DMS79 treated with DMSO at 0.1 percent for 48 hours (cell line): ENCODE measurements at places on chromosomes 2 and 18.

GRCh38 chr18:36700955-36701354 is 127.8 kb downstream of the TPGS2 start:
- DNase-seq, result no peak

- DNase-seq, result no peak
These were observed 26.1 kb upstream of the MAL start for GRCh38 chr2:94999431-94999883.

DNA sequence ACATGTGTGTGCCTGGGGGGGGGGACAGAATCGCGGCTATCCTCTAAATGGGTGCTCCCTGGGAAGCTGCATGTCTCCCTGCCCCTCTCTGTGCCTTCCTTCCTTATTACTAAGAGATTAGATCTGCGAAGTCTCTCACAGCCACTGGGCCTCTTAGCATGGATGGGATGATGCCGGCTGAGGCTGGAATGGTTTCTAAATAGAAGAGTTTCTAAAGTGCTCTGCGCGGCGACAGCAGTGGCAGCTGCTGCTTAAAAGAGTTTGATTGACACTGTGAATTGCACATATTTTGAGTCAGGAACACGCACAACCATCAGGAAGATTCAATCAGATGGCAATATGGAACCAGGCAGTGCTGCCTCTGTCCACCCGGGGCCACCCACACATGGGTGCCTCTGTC is 163.8 kb downstream of the CLIP4 start:
- DNase-seq, result no peak

- DNase-seq, result no peak
These were observed 2.0 kb upstream of the HK2 start for GRCh38 chr2:74831693-74832530.

DNA sequence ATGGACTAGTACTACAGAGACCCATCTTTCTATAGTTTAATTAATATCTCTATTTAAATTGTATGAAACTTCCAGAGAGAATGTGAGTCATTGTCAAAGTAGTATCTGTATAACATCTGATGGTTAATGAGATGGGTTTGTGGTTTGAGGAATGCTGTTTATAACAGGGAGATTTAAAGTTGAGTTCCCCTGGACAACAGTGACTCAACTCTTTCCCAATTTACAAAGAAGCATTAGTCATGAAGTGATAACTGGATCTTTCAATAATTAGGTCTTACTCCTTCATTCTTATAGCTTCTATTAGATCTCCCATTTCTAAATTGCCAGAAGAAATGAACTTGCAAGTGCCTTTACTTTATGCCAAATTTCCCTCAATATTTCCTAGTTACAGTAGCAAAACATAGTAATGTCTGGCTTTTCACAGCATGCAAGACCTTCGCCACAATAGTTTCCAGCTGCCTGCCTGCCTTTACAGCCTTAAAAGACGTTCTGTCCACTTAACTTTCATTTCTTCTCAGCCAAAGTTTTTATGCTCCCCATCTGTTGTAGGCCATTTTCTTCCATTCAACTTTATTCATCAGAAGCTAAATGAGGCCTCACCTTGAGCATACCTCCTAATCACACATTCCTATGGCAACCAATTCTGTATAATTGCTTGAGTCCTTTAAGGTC is 47.7 kb upstream of the WDR75 start:
- no peak for DNase-seq

DNA sequence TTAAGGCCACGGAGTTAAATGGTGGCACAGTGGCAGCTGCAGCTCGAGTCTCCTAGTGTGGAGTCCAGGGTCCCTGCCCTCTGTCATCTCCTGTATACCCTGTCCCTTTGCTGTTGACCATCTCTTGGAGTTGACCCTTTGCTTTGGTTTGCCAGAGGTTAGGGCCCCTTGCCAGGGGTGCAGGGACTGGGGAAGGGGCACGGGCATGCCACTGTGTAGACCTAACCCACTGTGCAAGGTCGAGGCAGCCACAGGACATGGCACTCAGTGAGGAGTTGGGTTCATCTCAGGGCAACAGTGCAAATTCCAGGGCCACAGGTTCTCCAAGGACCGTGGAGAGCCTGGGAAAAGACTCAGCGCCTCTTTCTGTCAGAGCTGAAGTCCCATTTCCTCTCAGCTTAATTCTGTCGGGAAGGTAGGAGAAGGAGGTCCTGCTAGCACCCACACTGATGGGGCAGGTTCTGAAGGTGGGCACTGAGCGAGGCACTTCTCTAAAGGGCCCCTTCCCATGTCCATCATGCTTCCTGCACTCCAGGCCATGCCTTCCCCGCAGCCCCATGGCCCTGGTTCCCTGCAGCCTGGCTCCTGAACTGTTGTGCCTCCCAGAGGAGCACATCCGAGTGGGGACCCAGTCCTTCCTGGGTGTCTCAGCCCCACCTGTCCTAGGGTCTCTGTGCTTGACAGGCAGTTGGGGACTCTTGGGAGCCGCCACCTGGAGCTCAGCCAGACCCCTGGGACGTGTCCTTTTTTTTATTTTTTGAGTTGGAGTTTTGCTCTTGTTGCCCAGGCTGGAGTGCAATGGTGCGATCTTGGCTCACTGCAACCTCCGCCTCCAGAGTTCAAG is 2.8 kb downstream of the KHK start:
- DNase-seq, result no peak

GRCh38 chr2:126220331-126220730 is 435.6 kb upstream of the GYPC start:
- no peak for DNase-seq

GRCh38 chr18:79400091-79400590 is 4.4 kb downstream of the NFATC1 start:
- DNase-seq, result no peak

GRCh38 chr18:49362431-49362830 is 98.0 kb downstream of the DYM start:
- DNase-seq, result no peak

DNA sequence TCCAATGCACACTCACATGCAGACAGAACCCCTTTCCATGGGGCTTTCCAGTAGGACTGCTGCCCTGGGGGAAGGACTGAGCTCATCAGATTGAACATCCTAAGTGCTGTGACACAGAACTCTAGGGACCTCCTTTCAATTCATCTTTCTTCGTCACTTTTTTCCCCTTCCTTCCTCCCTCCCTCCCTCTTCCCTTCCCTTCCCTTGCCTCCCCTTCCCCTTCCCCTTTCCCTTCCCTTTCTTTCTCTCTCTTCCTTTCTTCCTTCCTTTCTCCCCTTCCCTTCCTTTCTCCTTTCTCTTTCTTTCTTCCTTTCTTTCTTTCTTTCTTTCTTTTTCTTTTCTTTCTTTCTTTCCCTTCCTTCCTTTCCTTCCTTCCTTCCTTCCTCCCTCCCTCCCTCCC is 39.6 kb upstream of the GATA6 start:
- no peak for DNase-seq

GRCh38 chr2:133171393-133172004 is 396.8 kb downstream of the NCKAP5 start:
- peak; percentile 80 for DNase-seq

GRCh38 chr2:5537180-5537688 is 154.9 kb upstream of the SOX11 start:
- no peak for DNase-seq

- DNase-seq, result peak; percentile 66
These were observed 679 bp downstream of the PMAIP1 start for GRCh38 chr18:59900222-59901128.

- DNase-seq, result no peak
These were observed 304.8 kb upstream of the FSIP2 start for GRCh38 chr2:185433824-185434223.

GRCh38 chr2:111157798-111158197 is 37.1 kb downstream of the BCL2L11 start:
- no peak for DNase-seq

DNA sequence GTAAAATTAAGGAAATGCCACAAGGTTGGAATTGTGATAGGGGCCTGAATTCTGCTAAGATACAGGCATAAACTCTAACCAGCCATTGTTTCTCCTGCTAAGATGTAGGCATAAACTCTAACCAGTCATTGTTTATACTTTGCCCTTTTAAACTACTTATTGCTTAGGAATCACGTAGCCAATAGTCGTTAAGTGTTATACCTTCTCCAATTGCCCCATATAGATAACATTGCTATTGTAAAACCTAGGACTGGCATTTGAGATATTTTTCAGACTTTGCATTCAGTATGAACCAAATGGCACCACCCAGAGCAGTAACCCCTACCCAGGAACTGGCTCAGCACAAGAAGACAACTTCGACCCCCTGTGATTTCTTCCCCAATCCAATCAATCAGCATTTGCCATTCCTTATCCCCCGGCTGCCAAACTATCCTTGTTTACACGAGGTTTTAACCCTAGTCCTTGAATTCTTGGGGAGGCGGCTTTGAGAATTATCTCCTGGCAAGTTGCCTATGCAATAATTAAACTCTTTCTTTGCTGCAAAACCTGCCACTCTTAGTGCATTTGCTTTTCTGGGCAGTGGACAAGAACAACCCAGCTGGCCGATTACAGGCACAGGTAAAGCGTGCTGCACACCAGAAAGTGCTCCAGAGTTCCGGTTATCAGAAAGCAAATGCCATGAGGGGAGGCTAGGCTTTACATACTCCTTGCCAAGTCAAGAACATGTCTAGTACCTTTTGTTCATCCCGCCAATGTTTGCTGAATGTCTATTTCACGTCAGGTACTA is 167.6 kb downstream of the LAMA1 start:
- no peak for DNase-seq

GRCh38 chr18:9850309-9850708 is 35.5 kb upstream of the TXNDC2 start:
- DNase-seq, result no peak

DNA sequence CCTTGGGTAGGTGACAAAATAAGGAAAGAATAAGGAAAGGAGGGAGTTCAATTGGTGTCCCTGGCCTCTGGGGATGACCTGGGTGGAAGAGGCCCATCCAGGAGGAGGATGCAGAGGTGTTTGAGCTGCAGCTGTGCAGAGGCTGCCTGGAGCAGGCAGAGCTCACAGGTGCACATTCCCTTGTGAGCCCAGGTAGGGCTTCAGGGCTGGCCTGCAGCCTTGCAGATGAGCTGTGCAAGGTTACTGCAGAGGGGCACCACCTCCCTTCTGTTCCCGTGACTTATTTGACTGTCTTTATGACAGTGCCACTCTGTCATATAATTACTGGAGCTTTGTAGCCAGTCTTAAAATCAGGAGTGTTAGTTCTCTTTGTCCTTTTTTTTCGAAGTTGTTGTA is 263.2 kb upstream of the HS6ST1 start:
- no peak for DNase-seq

- DNase-seq, result no peak
These were observed 2.0 kb upstream of the C2orf68 start for GRCh38 chr2:85613717-85614515.

- no peak for DNase-seq
These were observed 77.0 kb upstream of the PID1 start for GRCh38 chr2:229348128-229348527.

GRCh38 chr2:236217926-236218325 is 46.3 kb downstream of the ASB18 start:
- DNase-seq, result no peak

DNA sequence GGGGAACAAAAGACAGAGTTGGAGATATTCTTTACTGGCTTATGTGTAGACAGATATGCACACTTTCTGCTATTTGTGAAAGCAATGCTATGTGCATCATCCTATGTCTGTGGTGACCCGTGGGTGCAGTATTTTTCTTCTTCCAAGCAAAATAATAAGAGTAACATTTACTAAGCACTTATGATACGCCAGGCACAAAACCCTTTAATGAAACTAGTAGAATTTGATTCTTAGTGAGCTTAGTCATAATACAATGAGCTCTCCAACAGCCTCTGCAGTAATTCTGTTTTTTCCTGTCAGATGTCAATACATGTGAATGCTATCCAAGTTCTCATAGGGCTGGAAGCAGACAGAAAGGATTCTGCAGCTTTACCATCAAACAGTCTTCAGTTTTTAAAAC is 130.6 kb downstream of the RAD51AP2 start:
- DNase-seq, result no peak

- no peak for DNase-seq
These were observed 21.7 kb upstream of the CXCR4 start for GRCh38 chr2:136139631-136140030.

- no peak for DNase-seq
These were observed 1103.0 kb downstream of the CBLN2 start for GRCh38 chr18:71441156-71441555.

DNA sequence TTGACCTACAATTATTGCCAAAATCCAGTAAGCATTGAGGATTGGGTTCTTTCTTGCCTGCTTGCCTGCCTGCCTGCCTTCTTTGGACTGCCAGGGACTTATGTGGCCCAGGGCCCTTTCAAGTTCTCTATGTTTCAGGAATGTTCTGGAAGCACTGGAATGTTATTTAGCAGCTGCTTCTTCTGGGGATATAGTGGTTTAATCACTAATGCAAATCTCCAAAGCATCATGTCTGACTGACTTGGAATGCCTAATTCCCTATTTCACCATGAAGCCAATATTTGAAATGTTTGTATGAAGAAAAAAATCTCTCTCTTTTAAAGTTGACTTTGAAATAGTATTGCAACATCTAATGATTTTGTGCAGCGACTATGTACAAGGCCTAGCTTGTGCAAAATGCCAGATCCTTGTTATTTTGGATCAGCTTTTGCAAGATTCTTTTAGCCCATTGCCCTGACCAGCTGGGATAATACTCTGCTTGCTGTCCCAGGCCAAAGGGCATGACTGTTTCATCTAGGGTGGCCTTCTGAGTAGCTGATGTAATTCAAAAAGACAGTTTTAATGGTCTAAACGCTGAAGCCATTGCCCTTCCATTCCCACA is 204.6 kb downstream of the RND3 start:
- DNase-seq, result no peak

DNA sequence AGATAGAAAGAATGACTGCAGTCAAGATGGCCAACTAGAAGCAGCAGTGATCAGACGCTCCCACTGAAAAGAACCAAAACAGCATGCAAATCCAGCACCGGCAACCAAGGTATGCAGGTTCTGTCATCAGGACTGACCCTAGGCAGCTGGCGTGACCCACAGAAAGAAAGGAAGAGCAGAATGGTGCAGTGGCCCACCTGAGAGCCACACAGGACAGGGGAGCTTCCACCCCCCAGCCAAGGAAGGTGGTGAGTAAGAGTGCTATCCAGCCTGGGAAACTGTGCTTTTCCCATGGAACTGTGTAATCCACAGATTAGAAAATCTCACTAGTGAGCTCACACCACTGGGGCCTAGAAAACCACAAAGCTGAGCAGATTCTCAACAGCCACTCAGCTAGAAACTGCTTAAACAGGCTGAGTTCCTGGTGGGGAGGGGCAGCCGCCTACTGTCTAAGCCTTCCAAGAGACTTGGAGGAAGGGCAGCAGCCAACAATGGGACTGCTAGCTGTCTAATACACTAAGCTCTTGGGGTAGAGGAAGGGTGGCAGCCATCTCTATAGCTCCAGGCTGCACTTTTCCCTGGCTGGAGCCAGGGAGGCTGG is 127.9 kb downstream of the EVA1A start:
- DNase-seq, result no peak

GRCh38 chr2:75595541-75596395 is 35.0 kb upstream of the EVA1A start:
- no peak for DNase-seq
